ENCODE measurements at places on chromosomes 7 and 10.

- DNase-seq: no peak
Observed at GRCh38 chr10:83957168-83957947, 182.0 kb upstream of the GHITM start.

- DNase-seq: no peak
Observed at GRCh38 chr10:1369665-1370064, 313.5 kb downstream of the WDR37 start.

DNA sequence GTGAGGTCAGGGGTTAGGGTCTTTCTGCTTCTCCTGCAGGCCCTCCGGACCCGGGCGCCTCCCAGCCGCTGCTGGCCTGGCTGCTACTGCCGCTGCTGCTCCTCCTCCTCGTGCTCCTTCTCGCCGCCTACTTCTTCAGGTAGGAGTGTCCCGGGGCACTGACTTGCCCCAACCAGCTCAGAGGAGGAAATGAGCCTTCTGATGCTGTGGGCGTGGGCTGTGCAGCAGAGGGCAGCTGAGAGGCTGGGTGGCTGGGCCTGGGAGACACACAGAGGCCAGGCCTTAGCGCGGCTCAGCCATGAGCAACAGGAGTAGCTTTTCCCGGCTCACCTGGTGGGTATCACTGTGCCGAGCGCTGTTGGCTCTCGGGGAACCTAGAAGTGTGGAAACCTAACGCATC, 78.9 kb downstream of the MKI67 start:
- DNase-seq: peak; percentile 65

DNA sequence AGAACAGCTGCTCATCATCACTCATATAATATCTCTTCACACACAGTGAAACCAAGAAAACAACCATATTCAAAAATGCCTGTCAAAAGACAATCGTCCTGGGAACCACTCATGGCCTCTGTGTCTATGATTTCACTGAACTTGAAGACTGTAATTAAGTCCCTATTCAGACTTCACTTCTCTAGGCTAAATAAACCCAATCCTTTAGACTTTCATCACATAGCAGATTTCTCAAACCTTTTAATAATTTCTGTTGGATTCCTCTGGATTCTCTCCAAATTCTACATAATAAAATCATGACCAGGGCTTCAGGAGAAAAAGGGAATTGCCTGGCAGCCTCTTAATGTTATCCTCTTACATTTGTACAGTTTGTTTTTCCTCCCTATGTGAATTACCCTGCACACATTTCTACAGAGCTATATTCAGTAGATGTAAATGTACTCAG, 201.1 kb downstream of the LRRN3 start:
- no peak for DNase-seq

DNA sequence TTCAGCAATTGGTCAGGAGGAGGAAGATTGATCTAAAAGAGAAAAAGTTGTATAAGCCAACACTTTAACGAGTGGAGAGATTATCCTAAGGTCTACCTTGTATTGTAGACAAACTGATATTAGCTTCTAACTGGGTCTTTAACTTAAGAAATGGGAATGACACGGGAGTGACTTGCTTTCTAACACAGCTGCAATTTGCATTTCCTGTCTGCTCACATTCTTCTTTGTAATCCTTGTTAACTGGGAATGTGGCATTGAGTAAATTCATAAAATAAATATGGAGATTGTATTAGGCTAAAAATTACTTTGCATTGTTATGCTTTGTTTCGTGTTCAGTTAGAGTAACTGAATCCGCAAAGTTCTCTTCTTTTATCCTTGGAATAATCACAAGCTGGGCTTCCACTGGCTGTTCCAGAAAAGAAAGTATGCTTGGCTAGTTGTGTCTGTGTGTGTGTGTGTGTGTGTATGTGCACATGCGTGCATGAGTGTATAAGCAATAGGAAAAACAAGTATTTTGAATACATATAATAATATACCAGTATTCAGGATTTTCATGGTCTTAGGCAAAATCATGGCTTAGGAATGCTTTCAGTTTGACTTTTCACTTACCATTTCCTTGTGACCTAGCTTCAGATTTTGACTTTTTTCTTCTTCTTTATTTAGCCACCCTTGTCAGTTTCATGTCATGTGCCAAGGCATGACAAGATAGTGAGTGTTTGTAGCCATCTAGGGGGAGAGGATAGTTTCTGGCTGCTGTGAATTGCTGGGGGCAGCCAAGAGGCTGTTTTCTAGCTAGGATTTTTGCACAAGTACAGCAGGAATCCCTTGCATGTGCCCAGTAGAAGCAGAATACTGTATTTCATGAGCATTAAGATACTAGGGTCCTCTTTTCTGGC, 54.5 kb upstream of the FZD8 start:
- DNase-seq: no peak

GRCh38 chr7:56092789-56093531, at the start of gene PHKG1:
PHKG1 (minus strand) TSS chr7:56092952; CDS start chr7:56088941, 4,011 bp downstream.
- DNase-seq: no peak

GRCh38 chr10:99629625-99629978, 9.4 kb upstream of the SLC25A28 start:
- DNase-seq: no peak

DNA sequence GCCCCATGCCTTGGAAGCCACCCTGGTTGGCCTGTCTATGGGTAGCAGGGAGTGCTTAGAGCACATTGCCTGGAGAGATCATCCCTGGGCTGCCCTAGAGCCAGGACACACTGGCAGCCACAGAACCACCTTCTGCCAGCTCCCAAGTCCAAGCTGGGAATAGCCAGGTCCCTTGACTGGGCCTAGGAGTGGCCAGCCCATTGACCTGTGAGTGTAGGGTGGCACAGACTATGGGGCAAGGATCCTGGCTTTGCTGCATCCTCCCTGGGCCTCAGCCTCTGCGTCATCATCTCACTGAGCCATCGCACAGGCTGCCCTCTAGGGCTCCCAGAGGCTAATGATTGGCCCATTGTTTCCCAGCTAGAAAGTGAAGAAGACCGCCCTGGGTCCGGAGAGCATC, 7.0 kb downstream of the AQP1 start:
- DNase-seq: no peak

- no peak for DNase-seq
Observed at GRCh38 chr10:125641398-125641797, 41.6 kb downstream of the TEX36 start.

DNA sequence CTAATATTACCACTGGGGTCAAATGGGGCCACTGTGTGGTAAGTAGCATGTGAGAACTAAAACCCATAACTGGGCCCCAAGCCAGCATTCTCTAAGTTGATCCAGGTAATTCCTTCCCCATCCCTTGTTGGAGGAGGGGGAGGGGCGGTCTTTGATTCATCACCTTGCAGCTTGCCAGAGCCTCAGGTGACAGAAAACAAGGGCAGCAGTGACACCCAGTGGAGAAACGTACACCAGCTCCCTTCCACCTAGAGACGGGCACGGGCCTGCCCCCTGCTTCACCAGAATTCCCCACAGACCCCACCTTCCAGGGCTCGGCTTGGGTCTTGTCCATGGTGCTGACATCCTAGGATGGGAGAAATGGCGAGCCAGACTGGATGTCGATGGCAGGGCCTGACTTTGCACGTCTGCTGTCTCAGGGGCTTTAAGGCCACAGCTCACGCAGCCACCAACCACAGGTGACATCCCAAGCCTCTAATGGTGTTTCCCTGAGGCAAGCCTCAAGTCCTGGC, 102.0 kb downstream of the STRA8 start:
- no peak for DNase-seq

- no peak for DNase-seq
Observed at GRCh38 chr10:21525367-21526187, at the start of gene SKIDA1. SKIDA1 (minus strand) TSS chr10:21525682; CDS start chr10:21517822, 7,860 bp downstream.

DNA sequence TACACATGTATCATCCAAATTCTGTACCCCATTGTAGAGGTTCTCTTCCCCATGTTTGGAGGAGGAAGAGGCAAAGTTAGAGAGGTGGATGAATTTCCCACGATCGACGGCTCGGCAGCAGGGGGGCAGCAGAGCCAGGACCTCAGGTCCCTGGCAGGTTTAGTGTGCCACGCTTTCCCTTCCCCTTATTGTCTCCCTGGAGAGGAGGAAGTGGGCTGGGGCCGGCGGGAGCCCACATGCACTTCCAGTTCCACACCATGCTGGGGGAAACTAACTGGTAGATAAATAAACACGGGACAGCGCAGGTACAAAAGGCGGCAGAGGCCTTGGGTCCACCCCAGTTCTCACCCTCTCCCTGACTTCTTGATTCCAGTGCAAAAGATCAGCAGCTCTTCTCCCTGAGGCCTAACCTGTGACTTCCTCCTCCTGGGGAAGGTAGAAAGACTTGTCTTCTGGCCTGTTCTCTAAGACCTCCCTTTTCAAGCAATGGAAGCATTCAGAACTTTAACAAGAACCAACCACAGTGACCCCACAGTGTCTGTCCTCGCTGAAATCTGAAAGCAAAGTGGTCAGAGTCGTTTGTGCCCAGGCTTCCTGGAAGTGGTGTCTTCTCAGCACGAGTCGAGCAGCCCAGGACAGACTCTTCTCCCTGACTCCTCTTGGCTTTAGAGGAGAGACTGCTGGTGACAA, 30.5 kb upstream of the SRGN start:
- no peak for DNase-seq

DNA sequence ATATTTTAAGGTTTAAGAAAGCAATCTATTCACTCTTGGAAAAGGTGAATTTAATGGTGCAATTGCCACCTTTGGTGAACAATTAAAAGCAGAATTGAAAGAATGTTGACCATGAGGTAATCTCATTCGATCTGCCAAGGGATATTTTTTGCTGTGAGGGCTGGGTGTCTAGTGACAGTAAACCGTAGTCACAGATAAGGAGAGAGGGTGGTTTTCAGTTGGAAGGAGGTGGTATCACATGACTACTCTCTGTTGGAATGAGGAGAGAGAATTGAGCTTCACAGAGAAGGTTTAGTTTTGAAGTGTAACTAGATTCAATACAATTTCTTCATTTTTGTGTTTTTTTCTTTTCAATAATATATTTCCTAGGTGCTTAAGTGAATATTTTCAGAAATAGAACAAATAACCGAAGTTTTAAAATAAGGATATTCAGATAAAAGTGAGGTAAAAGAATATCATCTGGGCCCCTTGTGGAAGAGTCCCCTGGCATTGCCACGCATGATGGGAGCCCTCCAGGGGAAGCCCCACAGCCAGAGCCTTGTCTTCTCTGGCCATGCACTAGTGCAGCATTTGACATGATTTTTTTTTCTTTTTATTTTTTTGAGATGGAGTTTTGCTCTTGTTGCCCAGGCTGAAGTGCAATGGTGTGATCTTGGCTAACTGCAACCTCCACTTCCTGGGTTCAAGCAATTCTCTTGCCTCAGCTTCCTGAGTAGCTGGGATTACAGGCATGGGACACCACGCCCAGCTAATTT, 73.4 kb downstream of the GPR141 start:
- DNase-seq: no peak

DNA sequence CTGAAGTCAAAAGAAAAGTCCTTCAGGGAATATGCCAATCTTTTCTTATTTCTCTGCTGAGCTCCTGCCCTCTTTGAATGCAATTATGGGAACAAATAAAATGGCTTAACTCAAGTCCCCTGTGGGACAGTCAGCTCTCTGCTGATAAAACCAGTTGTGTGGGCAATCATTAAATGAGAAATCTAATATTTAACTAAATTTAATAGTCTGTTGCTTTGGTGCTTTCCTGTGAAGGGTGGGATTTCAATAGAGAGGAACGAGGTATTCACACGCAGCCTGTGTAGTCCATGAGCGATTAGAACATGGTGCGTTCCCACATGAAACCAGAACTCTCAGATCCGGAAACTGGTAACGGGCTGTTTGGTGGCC, 138.4 kb downstream of the PAXIP1 start:
- no peak for DNase-seq

- no peak for DNase-seq
Observed at GRCh38 chr10:44383749-44384600, 922 bp downstream of the CXCL12 start.

- DNase-seq: no peak
Observed at GRCh38 chr7:45162943-45163691, 5.5 kb downstream of the RAMP3 start.

GRCh38 chr10:12540341-12540781, 191.0 kb downstream of the CAMK1D start:
- no peak for DNase-seq

- no peak for DNase-seq
Observed at GRCh38 chr10:112755446-112756234, 194.4 kb upstream of the TCF7L2 start.

- DNase-seq: no peak
Observed at GRCh38 chr7:114921631-114922025, 266 bp upstream of the MDFIC start.

- no peak for DNase-seq
Observed at GRCh38 chr10:73773152-73773879, 8.5 kb upstream of the CHCHD1 start.

DNA sequence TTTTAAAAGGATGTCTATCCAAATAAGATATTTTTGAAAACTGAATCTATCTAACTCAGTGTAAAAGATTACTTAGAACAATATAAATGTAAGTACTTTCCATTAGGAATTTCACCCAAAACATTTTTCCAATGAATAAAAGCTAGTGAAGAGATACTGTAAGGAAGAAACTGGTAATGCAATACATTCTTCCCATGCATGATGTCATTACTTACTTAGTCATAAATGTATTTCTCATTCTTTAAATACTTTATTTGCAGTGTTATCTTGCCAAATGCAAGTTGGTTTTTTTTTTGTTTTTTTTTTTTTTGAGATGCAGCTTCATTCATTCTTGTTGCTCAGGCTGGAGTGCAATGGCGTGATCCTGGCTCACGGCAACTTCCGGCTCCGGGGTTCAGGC, 265.6 kb downstream of the PHF14 start:
- no peak for DNase-seq

GRCh38 chr7:70392256-70392876, 739.6 kb upstream of the GALNT17 start:
- DNase-seq: no peak

DNA sequence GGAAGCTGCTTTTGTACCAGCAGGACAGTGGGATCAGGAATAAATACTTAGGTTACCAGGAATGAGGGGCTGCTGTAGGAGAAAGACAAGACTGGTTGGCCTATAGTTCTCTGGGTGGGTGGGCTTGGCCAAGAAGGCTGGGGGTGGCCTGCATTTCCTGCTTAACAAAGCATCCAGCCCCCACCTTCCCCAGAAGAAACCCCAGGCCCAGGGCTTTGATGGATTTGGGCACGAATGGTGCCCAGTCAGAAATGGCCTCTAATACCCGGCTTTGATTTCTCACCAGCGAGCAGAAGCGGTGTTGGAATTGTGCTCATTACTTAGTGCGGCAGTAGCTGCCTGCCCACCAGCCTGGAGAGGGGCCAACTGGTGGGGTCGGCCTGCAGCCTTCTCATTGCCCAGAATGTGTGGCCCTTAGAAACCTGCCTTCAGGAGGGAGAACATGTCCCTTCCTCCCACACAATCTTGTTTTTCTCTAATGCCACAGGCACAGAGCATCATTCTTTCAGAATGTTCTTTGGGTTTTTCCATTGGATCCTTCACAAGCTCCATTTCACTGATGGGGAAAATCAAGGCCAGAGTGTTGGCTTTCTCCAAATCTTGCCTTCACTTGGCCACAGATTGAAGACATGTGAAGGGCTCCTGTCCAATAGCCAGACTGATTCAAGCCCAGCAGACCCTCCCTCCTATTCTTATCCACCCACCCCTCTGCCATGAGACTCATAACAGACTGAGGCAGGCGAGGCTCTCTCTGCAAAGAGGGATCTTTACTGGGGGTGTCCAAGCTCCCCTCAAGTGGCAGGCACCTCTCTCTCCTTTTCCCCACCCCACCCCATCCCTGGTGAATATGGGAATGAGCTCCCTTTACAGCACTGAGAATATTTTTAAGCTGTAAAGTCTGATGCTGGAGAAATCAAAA, 2.5 kb downstream of the UNC5B start:
- DNase-seq: no peak
